ENCODE measurements at places on chromosomes 3 and 15.

DNA sequence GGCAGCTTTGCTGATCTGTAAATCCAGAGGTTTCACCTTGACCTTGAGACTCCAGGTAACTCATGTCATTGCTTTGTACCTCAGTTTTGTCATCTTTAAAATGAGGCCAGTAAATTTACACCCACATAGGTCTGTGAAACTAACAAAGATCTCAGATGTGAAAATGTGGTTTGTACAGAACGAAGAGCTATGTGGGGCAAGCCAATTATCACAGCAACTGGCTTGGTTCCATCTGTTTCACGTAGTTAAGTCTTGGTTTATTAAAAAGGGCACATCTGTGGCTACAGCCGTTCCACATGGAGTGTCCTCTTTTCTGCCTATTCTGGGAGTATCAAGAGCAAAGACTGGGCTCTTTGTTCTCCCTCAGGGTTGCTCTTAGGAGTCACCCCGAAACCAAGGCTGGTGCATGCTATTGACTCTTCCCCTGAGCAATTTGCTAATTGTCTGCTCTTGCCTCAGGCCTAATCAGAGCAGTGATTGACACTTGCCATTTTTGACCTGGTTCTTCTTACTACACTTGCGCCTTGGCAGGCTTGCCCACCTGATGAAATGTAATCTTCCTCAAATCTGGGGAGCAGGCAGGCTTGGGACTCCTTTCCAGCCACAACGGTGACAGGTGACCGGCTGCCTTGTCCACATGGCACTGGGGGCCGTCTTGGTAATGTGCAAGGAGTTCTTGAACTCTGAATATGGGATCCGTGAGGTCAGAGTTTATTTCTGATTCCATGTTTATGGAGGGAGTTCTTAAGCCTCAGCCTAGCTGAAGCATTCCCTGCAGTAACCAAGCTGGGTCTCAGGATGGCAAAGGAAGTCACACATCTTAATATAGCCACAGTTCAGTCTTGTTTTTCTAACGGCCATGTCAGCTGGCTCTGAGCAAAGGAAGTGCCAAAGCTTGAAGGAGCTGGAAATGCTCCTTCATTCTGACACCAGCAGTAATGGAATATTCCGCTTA, 40.1 kb downstream of the EAF1 start:
- no peak for DNase-seq

DNA sequence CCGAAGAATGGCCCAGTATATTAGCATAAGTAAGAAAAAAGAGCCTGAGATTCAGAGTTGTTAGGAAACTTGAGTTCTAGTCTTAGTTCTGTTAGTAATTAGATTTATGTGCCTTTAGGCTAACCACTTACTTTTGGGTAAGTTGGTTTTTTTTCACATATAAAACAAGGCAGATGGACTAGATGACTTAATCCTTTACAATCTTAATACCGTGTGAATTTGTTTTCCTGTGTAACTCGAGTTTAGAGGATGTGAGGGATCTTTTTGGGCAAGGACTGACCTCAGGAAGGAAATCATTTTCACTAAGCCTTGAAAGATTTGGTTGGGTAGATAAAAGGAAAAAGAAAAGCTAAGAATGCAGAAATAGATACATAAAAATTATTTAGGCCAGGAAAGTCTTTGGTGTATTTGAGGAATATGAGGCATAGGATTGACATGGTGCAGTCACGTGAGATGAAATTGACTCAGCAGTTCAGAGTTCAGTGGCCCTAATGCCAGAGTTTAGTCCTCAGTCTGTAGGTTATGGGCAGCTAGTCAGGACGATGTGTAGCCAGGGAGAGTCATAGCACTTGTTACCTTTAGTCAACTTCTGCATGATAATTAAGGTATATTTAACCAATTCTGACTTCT, 34.6 kb downstream of the PAK2 start:
- no peak for DNase-seq

- DNase-seq = no peak
Observed at GRCh38 chr3:189721873-189722665, 90.9 kb downstream of the TP63 start.

DNA sequence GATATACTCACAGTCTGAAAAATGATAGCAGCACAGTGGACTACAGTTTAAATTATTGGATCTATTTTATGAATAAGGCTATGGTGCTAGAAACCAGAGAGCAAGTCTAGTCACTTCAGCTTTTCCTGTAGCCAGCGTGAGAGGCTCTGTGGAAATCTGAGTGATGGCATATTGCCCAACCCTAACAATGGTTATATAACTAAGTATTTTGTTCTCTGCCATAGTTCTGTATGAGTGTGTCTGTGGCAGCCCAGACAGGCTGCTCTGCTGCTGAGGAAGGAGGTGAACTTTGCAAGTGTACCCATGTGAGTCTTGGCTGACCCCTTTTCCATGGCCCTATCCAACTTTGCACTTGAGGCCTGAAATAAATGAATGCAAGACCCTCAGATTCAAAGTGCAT, 105.7 kb downstream of the LRTM1 start:
- no peak for DNase-seq

DNA sequence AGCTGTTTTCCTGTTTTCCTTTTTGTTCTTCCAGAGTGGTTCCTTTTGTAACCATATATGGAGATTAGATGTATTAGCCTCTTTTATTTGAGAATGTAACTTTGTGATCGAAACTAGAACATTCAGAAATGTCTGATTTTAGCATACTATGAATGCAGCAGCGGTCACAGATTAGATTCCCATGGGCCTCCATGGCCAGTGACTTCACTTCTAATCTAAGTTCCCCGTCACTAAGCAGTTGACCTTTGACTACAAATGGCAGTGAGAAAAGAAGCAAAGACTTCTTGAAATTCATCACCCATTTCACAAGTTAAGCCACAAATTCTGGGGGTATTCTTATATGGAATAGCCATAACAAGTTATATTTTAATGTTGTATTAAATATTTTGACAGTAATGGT, 114.6 kb upstream of the FLNB start:
- no peak for DNase-seq

- DNase-seq = no peak
Observed at GRCh38 chr15:25249236-25250010, 189.4 kb downstream of the UBE3A start.

DNA sequence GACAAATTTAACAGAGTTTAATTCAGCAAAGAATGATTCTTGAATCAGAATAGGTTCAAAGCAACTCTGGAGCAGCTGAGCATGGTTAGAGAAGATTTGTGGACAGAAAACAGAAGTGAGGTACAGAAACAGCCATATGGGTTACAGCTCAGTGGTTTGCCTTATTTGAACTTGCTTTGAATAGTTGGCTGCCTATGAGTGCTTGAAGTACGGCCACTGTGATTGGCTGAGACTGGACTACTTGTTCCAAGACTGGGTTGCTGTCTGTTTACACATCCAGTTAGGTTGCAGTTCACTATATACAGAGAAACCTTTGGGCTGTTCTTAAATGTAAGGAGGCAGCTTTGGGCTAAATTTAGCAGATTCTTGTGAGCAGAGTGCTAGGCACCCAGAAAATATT, 79.4 kb upstream of the CADPS start:
- DNase-seq = no peak

DNA sequence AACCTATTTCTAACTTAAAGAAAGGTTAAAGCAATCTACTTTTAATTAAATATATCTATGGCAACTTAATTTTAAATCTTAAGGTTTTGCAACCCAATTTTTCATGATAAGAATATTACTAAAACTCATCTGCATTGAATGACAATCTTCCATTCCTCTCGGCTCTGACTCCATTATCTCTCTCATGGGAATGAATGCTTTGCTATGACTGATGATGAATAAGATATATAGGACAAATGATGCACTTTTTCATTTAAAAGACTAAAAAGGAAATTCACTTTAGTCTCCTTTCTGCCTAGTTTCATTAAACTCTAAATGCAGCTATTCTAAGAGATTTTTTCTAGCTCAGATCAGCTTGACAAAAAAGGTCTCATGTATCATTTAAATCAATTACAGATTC, 68.7 kb downstream of the GBE1 start:
- no peak for DNase-seq

DNA sequence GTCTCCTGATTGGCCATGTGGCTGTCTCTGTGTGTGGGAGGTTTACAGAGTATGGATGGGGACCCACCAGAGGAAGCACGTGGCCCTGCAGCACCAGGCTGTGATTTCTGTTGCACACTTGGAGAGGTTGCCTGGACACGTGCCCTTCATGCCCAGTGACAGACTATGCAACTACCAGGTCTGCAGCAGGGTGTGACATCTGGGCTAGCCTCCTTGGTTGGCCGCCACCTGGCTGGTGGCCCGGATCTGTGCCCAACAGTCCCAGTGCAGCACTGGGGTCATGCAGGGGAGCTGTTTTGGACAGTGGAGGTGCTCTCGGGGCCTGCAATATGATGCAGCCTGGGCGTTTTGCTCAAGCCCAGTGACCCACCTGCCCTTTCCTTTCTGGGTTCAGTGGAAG, 212.5 kb downstream of the UBE3A start:
- no peak for DNase-seq

- DNase-seq = no peak
Observed at GRCh38 chr3:122307976-122308375, 17.1 kb upstream of the CSTA start.

GRCh38 chr3:9897408-9898372, 5.0 kb upstream of the IL17RE start:
- no peak for DNase-seq

- no peak for DNase-seq
Observed at GRCh38 chr15:31338318-31338878, 11.8 kb downstream of the KLF13 start.

GRCh38 chr3:141411251-141411771, 43.0 kb downstream of the ZBTB38 start:
- no peak for DNase-seq

DNA sequence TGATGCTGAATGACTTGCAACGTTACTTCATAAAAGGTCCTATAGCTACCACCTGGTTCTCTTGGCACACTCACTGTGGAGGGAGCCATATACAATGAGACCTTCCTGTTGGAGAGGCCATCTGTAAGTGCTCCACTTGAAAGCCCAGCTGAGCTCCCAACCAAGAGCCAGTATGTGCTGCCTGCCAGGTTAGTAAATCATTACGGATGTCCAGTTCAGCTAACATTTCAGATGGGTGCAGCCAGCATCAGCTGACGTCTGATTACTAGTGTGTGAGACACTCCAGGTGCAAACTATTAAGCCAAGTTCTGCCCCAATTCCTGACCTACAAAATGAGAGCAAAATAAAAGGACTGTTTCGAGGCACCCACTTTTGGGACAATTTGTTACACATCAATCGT, 274.4 kb upstream of the ROBO2 start:
- DNase-seq = no peak

- DNase-seq = no peak
Observed at GRCh38 chr3:39668420-39668819, 141.0 kb upstream of the MYRIP start.

DNA sequence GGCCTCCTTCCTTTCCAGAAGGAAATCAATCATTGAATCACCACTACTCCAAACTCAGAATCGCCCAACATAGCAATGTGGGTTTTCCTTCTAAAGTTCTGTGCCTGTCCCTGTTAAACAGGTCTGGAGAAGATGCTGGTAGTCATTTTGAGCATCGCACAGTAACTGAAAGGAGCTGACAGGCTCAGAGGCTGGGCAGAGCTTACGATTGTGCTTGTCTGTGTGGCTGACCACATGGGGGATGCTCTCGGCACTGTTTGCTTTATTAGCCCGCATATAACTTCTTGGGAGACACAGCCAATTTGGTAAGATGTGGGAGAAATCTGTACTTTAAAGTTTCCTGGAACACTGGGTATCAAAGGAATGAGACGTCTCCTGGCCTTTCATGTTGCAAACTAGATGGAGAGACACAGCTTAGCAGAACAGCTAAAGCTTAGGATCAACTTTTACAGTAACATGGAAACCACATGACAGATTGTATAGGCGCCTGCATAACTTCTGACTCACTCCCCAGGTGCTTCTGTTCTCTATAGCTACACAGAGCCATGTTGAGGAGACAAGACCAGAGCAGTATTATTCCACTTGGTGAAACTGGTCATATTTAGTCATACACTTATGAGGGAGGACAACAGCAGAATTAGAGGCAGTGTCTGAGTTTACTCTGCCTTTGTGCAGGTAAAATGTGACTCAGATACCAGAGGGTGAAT, 374.1 kb downstream of the RORA start:
- no peak for DNase-seq

DNA sequence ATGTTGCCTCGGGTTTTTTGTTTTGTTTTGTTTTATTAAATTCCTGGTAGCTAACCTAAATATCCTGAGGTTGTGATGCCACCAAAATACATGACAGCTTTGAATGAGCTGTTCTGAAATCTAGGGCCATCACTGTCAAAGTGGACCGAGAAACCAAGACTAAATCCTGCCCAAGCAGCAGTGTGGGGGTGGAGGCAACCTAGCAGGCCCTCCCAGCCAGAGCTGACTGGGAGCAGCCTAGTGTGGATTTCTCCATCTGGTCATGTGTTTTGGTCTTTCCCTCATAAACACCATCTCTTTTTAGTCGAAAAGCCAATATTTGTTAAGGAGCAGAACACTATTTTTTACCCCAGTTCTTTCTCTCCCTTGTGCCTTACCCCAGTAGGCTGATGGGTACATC, 52.2 kb downstream of the LARS2 start:
- no peak for DNase-seq
